ENCODE measurements at places on chromosomes 12 and 14.

- DNase-seq: no peak
Observed at GRCh38 chr12:18294889-18295288, 33.6 kb downstream of the PIK3C2G start.

- DNase-seq: no peak
Observed at GRCh38 chr14:62847168-62847567, 198.1 kb downstream of the KCNH5 start.

DNA sequence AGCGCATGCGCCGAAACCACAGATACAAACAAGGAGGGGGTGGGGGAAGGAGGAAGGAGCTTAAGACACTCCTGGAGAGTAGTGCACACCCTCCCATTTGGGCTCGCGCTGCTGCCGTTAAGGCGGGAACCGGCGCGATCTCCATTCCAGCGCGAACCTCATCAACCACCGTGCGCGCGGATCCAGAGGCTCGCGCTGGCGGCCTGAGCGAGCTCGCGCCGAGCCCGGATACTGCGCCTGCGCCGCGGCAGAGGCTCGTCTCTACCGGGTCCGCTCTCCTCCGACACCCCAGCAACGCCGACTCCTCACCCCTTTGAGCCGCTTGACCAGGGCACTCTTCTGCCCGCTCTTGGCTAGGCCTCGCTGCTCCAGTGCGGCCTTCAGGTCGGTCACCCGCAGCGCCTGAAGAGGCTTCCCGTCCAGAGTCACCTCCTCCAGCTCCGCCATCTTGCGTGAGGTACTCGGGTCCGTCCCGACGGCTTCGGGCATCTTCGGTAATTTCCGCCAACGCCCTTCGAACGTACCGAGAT, at the start of gene ACIN1:
ACIN1 (minus strand) TSS at position 471 of the 530 bp plus-strand sequence; CDS start at position 447, 24 bp downstream.
- DNase-seq: peak; percentile 82

DNA sequence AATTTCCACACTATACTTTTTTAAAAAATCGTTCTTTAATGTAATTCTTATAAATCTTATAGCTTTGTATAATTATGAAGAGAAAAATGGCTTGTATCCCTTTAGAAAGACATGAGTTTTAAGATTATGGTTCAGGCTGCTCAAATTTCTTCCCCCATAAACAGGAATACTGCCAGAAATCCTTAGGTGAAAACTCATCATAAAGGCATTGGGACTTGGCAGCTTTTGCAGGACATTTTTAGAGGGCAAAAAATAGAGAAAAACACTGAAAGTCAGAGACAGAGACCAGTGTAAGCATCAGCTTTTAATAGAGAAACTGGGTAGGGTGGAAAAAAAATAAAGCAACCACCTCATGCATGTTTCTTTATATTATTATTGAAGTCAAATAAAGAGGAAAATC, 29.1 kb downstream of the LRRK2 start:
- DNase-seq: no peak

DNA sequence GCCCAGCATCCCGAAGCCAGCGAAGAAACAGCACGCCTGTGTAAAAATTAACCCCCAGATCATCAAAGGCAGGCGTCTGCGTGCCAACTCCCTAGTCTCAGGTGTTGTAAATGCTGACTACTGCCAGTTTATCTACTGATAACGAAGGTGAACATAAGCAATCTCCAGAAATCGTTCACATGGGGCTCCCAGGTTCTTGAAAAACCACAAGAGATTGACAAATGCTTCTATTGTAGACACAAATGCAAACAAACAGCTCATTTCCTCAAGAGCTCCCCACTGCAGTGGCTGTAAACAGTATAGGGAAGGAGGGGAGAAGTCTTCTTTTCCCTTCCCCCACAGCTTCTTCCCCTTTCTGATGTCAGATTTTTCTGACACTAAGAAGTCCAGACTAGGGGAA, 5.3 kb upstream of the PLEKHG3 start:
- peak; percentile 90 for DNase-seq

GRCh38 chr14:86989285-86989684, 1003.7 kb downstream of the GALC start:
- no peak for DNase-seq

GRCh38 chr14:68589447-68590200, 203.2 kb downstream of the ZFP36L1 start:
- no peak for DNase-seq

DNA sequence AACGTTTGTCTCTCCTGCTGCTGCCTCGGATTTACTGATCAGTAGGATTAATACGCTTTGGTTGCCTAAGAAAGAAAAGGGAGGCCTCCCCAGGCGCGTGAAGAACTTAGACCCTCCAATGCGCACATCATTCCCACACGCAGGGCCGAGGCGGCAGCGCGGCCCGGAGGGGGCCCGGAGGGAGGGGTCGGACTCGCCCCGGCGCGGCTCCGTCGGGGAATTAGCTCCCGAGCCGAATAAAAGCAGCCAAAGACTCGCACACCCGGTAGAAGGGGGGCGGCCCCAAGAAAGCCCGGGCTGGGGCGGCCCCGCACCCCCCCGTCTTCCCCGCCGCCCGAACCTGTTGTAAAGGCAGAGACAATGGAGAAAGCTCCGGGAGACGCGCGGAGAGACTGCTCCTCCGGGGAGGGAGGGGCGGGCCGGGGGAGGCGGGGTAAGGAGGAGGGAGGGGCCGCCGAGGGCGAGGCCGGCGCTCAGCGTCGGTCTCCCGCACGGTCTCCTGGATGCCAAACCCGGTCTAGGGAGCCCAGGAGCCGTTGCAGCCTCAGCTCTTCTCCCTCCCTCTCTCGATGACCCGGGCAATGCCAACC, at the start of gene NELL2:
NELL2 (minus strand) TSS at position 362 of the 590 bp plus-strand sequence. CDS start 446 bp downstream, outside the sequence.
- peak; percentile 15 for DNase-seq

- no peak for DNase-seq
Observed at GRCh38 chr12:97426492-97427116, 36.0 kb upstream of the RMST start.
